ENCODE measurements at places on chromosomes 7 and 10. TPM values are rescaled to one million over a fixed set of nuclear protein-coding genes. Genes with fewer than 3 reads are reported as not detected.

DNA sequence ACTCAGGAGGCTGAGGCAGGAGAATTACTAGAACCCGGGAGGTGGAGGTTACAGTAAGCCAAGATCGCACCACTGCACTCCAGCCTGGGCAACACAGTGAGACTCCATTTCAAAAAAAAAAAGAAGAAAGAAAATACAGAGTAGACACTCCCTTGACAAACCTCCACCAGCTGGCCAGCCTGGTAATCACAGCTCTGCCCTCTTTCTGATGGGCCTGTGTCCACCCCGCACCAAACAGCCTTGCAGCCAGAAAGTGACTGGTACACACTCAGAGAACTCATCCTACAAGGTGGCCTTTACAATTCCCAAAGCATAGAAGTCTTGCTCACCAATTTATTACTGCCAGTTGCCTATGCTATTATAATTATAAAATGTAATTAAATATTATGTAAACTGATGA is 66.6 kb downstream of the COBL start:
- DNase-seq, result no peak

Gene TMEM140
- total RNA-seq, result not detected

Gene ANKRD22
- total RNA-seq, result 0.18 TPM

GRCh38 chr10:132981746-132982145 is 39.4 kb upstream of the CFAP46 start:
- no peak for DNase-seq

DNA sequence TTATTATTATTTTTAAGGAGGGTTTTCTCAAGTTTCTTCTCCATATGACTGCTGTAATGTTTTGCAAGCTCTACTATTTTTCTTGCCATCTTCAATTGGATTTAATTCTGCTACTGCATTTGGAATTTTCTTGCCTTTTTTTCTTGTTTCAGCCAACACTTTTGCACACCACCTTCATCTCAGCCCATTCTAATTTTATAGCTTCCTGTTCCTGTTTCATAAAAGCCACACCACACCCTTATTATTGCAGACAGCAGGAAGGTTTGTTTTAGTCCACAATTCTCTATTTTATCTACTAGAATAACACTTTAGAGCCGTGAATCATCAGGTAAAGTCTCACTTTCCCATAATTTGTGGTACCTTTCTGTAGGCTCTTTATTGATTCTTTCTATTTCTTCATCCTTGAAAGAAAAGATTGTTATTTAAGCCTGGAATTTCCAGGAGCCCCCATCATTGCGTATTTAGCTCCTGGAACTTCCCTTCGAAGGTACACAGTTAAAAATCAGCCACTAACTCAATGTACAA is 209.3 kb upstream of the TBX20 start:
- DNase-seq, result no peak

Measured in progenitor cell of endocrine pancreas (in vitro differentiated cells).